SJCRH30 (cell line): ENCODE measurements at places on chromosomes 11 and 22.
A peak's percentile ranks its signal among the peaks of the same experiment; 100 is the strongest.

- no peak for DNase-seq
These were observed 66.3 kb upstream of the PRDM11 start for GRCh38 chr11:45079943-45080719.

DNA sequence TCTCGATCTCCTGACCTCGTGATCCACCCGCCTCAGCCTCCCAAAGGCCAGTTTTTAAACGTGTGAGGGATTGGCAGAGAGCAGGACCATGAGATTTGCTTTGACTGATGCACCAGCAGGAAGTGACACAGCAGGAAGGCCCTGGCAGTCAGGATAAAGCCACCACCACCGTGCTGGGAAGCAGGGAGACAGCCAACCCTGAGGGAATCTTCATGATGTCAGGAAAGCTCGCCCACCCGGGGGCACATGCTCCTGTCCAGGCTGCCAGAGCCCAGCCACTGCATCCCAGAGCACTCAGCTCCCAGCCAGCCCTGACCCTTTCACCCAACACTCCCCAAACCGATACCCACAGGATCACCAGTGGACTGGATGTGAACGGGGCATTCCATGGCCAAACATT lies 6.1 kb downstream of the TUBGCP6 start:
- DNase-seq, result no peak

DNA sequence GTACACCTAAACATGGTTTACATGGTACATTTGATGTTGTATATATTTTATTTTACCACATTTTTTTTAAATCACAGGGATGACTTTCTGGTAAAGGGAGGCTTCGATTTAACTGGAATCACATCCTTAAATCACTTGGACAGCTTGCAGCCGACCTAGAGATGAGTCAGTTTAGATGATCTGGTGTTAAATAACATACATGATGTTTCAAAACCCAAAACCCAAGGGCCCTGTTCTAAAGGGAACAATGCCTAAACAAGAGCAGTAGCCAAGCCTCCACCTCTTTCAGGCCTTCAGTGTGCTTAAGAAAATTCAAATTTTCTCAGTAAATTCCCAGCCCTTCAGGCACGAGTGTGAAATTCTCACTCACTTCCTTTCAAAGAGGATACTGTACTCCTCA lies 108.8 kb downstream of the WT1 start:
- no peak for DNase-seq

DNA sequence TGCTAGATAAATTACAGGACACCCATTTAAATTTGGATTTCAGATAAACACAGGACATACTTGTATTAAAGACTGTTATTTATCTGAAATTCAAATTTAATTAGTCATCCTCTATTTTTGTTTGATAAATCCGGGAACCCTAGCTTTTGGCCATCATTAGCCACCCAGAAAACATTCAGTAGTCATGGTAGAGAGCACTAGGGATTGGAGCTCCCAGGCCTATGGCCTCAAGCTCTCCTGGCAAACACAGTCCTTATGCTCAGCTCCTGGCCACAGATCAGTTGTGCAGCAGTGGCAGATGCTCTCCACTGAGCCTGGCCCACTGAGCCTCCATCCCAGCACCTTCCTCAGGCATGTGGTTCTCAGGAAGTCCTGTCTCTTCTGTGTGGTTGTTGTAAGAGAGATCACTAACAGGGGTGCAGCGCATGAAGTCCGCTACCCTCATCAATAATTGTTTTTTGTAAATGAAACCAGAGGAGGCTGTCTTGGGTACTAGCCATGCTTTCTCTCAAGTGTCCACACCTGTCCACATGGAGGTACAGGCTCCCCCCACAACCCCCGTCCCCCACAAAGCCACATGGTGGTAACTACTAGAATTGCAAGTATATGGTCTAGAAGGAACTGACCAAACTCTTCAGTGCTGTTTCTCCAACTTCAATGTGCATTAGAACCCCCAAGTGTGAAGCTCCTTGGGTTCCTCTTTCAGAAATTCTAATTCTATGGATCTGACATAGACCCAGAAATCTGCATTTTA lies 1.1 kb upstream of the IRAG1 start:
- DNase-seq, result no peak

DNA sequence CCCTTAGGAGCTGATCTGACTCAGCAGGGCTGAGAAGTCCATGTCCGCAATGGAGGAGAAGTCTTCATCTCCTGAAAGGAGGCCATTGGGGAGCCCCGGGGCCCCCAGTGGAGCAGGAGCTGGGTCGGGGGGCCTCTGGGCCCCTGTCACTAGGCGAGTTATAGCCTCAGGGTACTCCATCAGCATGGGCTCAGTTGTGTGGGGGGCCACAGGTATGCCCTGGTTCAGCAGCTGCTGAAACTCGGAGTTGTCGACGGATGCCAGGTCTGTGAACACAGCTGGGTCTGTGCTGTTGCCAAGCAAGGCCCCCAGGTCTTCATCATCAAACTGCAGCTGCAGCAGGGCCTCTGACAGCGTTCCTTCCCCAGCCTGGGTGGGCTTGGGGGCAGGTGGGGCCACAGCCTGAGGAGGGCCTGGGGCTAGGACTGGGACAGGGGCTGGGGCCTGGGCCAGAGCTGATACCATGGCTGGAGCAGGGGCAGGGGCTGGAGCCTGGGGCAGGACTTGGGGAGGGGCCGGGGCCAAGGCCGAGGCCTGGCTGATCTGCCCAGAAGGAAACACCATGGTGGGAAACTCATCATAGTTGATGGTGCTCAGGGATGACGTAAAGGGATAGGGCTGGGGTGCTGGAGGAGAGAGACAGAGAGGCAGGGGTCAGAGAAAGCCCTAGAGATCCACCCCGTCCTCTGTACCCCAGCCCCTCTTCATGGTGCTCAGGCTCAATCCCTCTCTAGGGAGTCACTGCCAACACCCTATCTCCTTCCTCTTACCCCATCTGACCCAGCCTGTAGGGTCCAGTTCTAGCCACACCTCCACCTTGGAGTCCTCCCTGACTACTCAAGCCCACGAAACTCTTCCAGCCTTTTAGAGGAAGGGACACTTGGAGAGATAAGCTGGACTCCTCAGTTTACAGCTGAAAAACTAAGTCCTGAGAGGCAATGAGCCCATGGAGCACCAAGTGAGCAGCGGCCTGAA lies 8.1 kb downstream of the RELA start:
- no peak for DNase-seq

DNA sequence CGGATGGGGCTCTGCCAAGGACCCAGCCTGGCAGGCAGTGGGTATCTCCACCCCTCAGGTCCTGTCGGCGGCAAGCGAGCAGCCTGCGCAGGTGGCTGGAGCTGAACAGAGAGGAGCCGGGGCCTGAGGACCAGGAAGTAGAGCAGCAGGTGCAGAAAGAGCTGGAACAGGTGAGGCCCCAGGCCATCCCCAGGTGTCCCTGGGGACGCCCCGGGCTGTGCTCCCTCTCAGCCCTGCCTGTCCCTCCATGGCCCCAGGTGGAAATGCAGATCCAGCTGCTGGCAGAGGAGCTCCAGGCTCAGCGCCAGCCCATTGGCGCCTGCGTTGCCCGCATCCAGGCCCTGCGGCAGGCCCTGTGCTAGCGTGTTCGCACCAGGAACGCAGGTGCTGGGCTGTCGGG lies 44.0 kb downstream of the PISD start:
- DNase-seq, result no peak

DNA sequence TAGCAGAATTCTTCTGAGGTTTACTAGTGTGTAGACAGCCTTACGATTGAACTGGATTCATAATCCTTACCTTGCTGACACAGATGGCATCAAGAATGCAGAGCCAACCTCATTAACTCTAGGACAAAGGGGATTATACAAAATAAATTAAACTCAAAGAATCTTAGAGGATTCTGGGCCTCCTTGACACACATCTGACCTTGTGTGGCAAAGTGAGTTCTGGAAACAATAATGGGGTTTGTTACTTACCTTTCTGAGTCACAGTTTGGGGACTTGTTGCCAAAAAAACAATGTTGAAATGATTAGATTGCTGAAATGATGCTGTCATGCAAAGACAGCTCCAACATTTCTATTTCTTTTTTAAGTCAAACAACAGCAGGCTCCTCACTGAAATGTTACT lies 179.1 kb upstream of the ISX start:
- no peak for DNase-seq

DNA sequence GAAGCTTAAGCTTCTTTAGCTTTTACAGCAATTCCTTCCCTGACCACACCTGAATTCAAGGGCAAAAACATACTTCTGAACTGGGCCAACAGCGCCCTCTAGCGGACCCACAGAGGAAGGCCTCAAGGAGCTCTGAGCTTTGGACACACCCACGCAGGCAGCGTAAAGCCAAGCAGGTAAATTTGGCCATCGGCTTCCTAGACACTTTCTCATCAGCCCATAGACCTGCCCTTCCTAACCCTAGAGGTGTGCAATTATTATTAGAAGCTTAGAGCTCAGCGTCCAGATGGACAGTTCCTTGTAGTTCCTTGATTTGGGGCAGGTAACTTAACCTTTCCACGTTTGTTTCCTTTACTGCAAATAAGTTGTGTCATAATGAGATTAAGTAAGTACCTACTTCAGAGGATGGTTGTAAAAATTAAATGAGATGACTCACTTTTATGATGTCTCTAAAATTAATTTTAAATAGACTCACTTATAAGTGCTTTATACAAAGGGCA lies 25.7 kb upstream of the HMGXB4 start:
- peak; percentile 50 for DNase-seq

DNA sequence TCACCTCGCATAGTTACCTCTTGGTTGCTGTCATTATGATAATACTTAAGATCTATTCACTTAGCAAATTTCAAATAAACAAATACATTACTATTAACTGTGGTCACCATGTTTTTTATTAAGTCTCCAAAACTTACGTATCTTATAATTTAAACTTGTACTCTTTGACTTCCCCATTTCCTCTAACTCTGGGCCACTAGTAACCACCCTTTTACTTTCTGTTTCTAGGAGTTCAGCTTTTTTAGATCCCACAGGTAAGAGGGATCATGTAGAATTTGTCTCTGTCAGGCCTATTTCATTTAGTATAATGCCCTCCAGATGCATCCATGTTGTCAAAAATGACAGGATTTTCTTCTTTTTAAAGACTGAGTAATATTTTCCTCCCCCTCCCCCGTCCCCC lies 212.4 kb upstream of the C11orf87 start:
- no peak for DNase-seq

GRCh38 chr22:35491908-35492380 lies 48.7 kb upstream of the RASD2 start:
- no peak for DNase-seq
